ENCODE measurements at places on chromosomes 1 and 21. TPM values are rescaled to one million over a fixed set of nuclear protein-coding genes. Genes with fewer than 3 reads are reported as not detected.

DNA sequence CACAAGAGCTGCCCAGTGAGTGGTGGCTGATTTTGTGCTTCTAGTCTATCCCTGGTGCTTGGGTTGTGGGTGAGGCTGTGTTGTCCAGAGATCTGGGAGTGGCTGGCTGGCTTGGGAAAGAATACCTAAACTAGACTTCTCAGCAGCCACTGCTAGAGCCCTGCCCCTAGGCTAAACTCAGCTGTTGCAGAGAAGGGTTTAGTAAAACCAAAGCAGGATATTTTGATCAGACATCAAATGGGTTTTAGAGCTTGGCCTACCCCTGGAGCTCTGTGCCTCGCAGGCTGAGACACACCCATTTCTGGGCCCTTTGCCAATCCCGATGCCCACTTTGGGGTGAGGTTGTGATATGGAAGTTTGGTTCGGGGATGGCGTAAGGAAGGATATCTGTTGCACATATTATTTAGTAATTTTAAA is 88.5 kb downstream of the UCK2 start:
- DNase-seq: no peak

- DNase-seq: no peak
Measured at GRCh38 chr1:52334906-52335528, 31.0 kb downstream of the CC2D1B start.

GRCh38 chr21:42929969-42930368 is 4.5 kb upstream of the ERVH48-1 start:
- DNase-seq: no peak

- no peak for DNase-seq
Measured at GRCh38 chr1:69175053-69175452, 392.7 kb upstream of the LRRC7 start.

GRCh38 chr1:171653796-171654195 is 1.3 kb upstream of the MYOC start:
- DNase-seq: no peak

DNA sequence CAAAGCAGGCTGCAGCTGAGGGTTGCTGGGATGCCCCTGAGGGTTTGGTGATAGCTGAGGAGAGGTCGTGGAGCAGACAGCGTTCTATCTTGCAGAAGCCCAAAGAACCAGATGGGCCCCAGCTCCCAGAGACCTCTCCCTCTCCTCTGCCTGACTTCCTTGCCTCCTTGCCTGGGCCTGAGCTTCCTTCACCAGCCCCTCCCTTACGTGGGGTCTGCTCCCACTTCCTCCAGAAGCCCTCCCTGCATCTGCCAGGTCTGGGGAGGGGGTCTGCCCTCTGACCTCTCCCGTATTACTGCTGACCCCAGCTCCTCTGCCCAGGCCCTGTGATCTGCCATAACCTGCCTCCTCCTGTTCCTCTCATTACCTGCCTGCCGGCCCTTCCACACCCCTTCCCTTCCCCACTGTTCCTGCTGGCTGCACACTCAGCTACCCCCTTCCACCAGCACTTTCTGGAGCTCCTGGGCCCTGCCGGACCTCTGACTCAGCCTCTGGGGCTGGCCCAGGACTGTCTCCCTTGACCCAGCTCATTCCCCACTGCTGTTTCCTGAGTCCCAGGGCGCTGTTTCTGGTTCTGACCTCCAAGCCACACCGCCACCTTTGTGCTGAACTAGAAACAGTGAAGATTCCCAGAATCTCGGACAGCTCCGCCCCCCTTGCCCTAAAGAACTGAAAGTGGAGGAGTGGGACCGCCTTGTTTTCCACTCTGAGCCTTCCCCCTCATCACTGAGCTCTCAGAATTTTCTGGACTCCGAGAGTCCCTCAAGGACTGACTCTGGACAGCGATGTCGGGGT is 237.7 kb upstream of the C1orf174 start:
- no peak for DNase-seq

- DNase-seq: no peak
Measured at GRCh38 chr1:28745653-28746173, 9.0 kb downstream of the YTHDF2 start.

GRCh38 chr1:200610846-200611245 is 9.7 kb downstream of the KIF14 start:
- no peak for DNase-seq

- DNase-seq: no peak
Measured at GRCh38 chr1:175009532-175009931, 9.8 kb downstream of the CACYBP start.

DNA sequence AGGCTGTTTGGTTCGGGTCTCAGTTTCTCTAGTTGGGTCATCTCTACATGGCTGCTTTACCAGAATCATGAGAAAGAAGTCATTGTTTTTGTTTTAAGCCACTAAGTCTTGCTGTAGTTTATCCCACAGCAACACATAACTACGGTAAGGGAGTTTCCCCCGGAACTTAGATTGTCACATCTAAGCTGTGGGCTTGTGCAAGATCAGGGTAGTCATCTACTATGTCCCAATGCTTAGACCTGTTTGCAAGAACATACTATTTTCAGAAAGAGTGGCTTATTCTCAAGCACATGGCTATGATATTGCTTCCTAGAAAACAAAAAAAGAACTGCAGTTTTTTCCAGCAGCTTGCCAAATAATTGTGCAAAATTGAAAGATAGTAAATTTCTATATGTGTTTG is 18.0 kb upstream of the OLIG2 start:
- DNase-seq: no peak

GRCh38 chr1:65229754-65230339 is 79.5 kb upstream of the DNAJC6 start:
- DNase-seq: no peak

DNA sequence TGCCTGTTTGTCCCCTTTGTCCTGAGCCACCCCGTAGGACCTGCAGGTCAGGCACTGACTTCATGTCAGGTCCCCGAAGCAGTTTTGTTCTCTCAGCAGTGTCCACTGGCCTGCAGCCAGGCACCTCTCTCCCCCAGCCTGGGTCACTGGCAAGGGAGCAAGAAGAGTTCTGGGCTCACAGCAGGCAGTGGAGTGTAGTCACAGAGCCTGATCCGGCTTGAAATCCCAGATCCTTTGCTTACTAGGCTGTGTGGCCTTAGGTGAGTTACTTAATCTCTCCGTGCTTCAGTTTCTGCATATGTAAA is 34.2 kb downstream of the L1TD1 start:
- no peak for DNase-seq

GRCh38 chr1:53153752-53154151 is 11.3 kb upstream of the SLC1A7 start:
- no peak for DNase-seq

GRCh38 chr21:44299085-44299457 is 782 bp upstream of the PFKL start:
- no peak for DNase-seq

DNA sequence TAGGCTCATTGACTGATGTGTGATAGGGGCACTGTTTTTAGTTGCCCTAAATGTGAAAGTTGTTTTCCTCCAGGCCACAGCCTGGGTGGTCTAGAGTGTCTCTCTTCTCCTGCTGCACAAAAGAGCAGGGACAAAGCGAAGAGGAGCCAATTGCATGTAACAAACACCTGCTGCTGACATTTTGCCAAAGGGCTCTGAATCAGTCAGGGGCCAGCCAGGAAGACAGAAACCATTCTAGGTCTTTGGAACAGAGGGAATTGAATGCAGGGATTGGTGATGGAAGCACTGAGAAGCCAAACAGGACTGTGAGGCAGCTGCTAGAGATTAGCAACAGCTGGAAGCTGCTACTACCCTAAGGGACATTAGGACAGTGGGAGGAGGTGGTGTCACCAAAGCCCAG is 185.3 kb upstream of the POU3F1 start:
- DNase-seq: no peak

- no peak for DNase-seq
Measured at GRCh38 chr1:89995598-89996449, 914 bp downstream of the ZNF326 start.

GRCh38 chr1:168560370-168560769 is 16.0 kb upstream of the XCL1 start:
- DNase-seq: no peak

DNA sequence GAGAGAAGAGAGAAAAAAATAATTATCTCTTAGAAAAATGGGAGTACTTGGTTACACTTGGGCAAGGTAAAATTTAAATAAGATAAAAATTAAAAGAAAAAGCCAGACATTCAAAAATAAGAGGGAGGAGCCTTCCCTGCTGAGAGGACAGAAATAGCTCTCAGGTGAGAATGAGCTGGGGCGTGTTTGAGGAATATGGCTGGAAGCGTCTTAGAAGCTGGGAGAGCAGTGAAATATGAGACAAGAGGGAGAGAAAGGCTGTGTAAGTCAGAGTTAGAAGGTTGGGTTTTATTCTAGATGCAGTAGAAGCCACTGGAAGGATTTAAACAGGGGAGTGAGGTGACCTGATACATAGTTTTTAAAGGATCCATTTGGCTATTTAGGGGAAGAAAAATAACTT is 154.2 kb upstream of the L1TD1 start:
- no peak for DNase-seq

DNA sequence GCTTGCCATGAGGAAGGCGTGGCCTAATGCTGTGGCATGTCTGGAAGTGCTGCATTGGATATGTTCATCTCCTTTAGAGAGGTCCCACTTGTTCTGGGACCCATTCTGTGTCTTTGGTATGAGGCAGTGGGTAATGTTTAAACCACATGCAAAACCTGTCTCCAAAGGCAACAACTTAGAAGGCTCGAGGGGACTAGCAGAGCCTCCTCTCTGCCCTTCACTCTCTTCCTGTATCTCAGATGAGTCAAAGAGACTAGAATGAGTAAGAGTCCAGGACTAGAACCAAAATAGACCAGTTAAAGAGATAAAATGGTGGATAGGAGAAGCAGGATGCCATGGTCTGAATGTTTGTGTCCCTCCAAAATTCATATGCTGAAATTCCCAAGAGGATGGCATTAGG is 220.8 kb upstream of the KIAA0040 start:
- DNase-seq: no peak

DNA sequence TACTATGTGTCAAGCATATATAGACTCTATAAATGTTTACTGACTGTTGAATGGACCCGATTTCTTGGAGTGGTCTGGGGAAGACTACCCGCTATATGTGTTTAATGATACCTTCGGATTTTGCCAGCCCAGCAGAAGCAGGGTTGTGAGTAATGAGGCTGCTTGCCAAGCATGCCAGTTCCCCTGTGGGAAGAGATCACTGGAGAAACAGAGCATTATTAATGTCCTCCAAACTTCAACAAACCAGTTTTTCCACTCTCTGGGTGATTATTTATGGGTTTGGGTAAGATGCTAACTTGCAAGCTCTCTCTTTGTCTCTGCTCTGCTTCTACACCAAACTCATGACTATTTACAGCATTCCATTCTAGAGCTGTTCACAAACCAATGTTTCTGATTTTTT is 25.1 kb upstream of the PHGDH start:
- DNase-seq: no peak

DNA sequence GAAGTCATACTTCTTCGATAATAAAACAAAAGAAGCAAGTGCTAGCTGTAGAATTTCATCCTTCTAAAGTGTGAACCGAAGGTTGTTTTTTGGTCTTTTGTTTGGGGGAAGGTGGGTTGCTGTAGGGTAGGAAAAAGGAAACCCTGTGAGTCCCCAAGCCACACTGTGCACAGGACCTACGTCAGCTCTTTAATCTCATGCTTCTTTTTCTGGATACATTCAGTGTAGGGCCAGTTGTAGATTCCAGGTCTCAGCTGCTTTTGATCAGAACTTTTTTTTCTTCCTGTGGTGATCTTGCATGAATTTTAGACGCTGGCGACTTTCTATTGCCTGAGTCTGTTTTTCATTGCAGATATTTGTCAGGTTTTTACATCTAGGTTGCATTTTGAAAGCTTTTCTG is 40.2 kb downstream of the BCL9 start:
- no peak for DNase-seq

- DNase-seq: no peak
Measured at GRCh38 chr1:233505130-233505529, 108.8 kb upstream of the KCNK1 start.

DNA sequence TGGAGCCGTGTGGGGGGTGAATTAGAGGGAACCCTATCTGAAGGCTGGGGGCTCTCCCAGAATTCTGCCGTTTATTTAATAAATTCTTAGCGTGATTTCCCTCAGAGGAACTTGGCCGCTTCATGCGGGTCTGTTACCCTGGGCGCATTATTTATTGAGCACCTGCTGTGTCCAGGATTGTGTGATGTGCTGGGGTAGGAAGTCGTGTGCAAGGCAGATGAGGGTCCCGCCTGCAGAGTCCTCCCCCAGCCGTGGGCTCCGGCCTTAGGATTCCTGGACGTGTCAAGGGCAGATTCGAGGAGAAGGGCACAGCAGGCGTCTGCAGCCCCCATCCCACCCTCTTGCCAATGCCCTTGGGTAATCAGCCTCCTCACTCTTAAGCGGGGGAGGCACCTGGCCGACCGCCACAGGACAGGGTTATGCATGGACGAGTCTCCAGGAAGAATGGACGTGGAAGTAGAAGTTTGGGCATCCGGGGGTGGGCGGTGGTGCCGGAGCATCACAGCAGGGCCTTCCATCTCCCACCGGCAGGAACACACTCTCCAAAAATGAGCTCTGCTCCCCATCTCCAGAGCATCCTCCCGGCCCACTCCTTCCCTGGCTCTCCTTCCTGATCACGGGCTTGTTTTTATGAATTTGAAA is 233.3 kb upstream of the C1orf174 start:
- DNase-seq: no peak

GRCh38 chr1:205356440-205357139 is at the start of gene KLHDC8A:
Gene KLHDC8A (minus strand): TSS chr1:205356922. CDS start chr1:205343604, 13,318 bp downstream.
- no peak for DNase-seq

- no peak for DNase-seq
Measured at GRCh38 chr1:161195171-161195570, 3.7 kb downstream of the ADAMTS4 start.

DNA sequence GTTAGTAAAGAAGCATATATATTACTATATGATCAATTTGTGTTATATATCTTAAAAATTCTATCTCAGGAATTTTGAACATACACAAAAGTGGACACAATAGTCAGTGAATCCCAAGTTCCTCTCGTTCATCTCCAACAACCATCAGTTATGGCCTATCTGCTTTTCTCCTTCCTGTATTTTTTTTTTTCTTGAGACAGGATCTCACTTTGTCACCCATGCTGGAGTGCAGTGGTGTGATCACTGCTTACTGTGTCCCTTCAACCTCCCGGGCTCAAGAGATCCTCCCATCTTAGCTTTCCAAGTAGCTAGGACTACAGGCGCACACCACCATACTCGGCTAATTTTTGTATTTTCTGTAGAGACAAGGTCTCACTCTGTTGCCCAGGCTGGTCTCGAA is 9.4 kb downstream of the SPEN start:
- no peak for DNase-seq

Gene SELL
- not detected for total RNA-seq

Gene NUF2
- 7.3 TPM for total RNA-seq

Gene HENMT1
- 11.5 TPM for total RNA-seq

Gene DDX20
- 13.2 TPM for total RNA-seq

Gene RAB25
- total RNA-seq: 97.9 TPM

Gene KCNQ4
- 0.85 TPM for total RNA-seq

Gene CD52
- 0.75 TPM for total RNA-seq

Gene MCOLN3
- total RNA-seq: 7.2 TPM

Gene PEA15
- total RNA-seq: 72.8 TPM

Gene SAMD13
- total RNA-seq: 6.0 TPM

Gene BARHL2
- total RNA-seq: 14.8 TPM

Gene ENSA
- total RNA-seq: 185 TPM

Gene F5
- total RNA-seq: 6.0 TPM

Gene ADAM30
- total RNA-seq: not detected

Gene AADACL3
- not detected for total RNA-seq

Data from type B pancreatic cell (in vitro differentiated cells).